ENCODE measurements at places on chromosomes 4 and X.
A peak's percentile ranks its signal among the peaks of the same experiment; 100 is the strongest.

DNA sequence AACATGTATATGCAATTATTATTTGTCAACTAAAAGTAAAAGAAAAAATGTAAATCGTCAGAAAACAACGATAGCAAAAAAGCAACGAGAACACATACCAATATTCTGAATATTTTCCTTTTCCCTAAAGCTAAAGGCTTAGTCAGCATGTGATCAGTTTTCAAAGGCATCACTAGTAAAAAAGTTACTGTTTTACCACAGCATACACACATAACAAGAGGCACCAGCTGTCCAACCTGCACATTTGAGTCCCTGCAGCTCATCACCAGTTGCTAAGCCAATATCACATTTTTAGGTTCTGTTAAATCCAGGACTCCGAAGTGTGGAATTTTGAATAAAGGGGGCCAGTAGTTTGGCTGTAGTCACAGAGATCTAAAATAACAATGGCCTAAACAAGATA, 203.8 kb downstream of the ADGRA3 start:
- no peak for DNase-seq

GRCh38 chrX:150889131-150889530, 9.3 kb downstream of the CD99L2 start:
- DNase-seq = no peak

- DNase-seq = no peak
These were observed 88.1 kb downstream of the FSTL5 start for GRCh38 chr4:162075726-162076125.

GRCh38 chrX:670645-671044, 40.1 kb downstream of the SHOX start:
- DNase-seq = no peak

DNA sequence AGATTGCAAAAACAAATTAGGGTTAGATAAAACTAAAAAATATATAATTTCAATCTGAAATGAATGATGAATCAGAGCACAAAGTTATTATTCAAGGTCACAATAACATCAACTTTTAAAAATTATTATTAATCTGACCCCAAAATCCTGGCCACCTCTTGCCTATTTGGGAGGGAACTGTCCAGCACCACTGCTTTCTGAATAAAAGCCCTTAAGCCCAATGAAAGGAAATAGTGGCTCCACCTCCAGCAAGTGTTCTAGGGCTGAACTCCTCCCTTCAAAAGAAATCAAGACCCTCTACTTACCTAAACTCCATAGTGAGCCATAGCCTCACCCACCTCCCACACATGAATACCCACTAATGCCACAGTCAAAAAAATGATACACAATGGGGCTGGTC, 208.2 kb downstream of the PARM1 start:
- DNase-seq = no peak

DNA sequence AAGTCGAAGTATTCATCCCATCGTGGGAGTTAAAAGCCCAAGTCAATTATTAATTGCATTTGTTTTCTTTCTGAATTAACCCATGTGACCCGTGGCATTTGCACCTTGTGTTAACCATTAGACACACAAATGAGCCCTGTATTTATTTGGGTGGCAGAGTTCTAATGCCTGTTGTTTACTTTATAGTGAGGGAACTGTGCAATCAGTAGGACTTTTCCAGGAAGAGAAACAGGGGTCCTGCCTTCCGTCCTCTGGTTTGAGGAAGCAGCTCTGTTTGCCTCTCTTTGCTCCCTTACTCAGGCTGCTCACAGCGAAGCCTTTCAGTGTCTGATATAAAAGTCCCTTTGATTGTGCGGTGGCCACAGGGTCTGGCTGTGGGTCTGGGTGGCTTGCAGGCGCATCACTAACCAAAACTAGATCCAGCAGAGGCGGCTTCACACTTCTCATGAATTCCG, 263.6 kb downstream of the PTTG2 start:
- no peak for DNase-seq

GRCh38 chrX:38165023-38165422, 55.6 kb downstream of the SRPX start:
- DNase-seq = no peak

- DNase-seq = no peak
These were observed 24.9 kb downstream of the TKTL2 start for GRCh38 chr4:163448540-163449203.

DNA sequence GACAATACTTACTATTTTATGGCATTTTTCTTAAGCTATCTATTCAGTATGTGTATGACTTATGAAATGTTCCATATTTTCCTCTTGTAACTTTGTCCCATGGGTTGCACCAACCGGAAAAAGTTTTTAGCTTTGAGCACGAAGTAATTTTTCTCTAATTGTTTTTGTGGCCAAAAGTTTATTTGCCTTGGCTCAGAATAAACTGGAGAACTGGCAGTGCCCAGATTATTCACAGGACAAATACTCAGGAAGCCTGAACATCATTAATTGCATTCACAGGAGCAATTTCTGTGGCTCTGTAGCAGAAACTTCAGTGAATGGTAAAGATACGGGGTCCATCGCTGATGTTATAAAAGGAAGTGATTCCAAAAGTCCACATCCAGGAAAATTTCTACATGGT, 184.5 kb downstream of the ARHGAP10 start:
- DNase-seq = no peak

GRCh38 chr4:168514249-168514852, 17.5 kb downstream of the PALLD start:
- peak; percentile 31 for DNase-seq

- DNase-seq = no peak
These were observed 35.1 kb downstream of the PRKX start for GRCh38 chrX:3678328-3678727.

DNA sequence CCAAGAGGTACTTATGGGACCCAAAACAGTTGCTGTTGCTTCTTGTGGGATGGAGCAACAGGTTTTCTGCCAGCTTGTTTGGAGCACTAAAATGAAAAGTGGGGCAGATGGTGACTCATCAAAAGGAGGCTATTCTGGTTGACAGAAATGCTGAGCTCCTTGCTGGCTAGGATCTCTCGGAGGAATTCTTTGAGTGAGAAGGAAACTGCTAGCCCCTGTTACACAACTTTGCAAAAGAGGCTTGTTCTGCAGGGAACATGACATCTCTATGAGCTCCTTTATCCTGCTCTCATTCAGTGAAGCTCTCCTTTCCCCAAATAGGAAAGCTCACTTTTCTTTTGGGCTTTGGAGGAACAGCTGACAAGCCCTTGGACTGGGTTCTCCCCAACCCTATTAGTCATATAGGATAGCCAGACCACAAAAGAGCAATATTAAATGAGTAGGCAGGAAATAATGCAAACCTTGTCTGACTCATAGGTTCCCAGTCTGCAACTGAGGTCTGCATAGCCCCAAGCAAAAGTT, 108.3 kb downstream of the CDS1 start:
- no peak for DNase-seq

- DNase-seq = no peak
These were observed 101.2 kb downstream of the FAM13A start for GRCh38 chr4:88955580-88956380.

All from CD4-positive, CD25-positive, alpha-beta regulatory T cell (primary cell).